ENCODE measurements at places on chromosomes 7 and 10.
A peak's percentile ranks its signal among the peaks of the same experiment; 100 is the strongest.

- no peak for DNase-seq
Measured at GRCh38 chr7:145105561-145105960, 269.7 kb upstream of the TPK1 start.

DNA sequence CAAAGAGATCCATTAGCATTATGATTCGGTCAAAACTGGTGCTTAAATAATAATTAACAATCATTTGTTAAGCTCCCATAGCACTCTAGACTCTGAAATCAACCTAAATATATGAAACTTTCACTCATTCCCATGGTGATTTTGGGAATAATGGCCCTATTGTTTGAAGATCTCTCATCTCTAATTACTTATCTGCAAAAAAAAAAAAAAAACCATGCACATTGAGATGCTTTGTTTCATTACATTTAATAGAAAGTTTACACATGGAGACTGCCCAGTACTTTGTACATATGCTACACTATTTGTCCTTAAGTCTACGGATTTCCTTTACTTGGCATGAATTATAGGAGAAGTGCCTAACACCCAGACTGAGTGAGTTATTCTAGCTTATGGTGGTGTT is 280.6 kb upstream of the MEOX2 start:
- DNase-seq, result no peak

GRCh38 chr10:127563718-127564553 is 14.8 kb downstream of the NPS start:
- DNase-seq, result peak; percentile 41

GRCh38 chr7:150903606-150904005 is 51.3 kb downstream of the AOC1 start:
- DNase-seq, result no peak

DNA sequence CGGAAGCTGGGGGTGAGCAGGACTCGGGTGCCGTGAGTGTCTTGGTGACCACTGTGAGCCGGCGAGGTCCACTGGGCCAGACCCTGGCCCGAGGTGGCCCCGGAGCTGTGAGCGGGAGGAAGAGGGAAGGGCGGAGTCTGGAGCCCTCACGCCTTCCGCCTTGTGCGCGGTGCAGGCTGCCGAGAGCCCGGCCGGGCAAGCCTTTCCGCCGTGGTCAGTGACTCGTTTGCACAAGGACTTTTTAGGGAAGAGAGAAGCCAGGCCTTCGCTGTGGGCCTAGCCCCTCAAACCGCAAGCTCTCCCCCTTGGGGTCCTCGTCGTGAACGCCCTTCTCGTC is 40.9 kb upstream of the ZNF32 start:
- peak; percentile 66 for DNase-seq

DNA sequence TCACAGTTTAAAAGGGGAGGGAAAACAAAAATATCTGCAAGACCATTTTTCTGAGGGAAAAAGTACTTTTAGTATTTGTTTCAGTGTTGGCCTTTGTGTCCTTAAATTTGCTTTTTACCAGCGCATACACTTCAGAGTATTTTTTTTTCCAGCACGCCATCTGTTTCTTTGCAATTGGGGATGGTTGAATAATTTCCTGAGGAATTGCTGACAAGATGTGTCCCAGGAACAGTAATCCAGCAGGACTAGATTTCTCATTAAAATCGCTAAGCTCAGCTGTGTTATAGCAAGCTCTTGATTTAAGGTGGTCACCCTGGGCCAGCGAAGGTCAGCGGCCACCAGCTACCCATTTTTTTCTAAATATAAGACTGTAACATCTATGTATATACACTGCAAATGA is 156.9 kb upstream of the RHOBTB1 start:
- no peak for DNase-seq

DNA sequence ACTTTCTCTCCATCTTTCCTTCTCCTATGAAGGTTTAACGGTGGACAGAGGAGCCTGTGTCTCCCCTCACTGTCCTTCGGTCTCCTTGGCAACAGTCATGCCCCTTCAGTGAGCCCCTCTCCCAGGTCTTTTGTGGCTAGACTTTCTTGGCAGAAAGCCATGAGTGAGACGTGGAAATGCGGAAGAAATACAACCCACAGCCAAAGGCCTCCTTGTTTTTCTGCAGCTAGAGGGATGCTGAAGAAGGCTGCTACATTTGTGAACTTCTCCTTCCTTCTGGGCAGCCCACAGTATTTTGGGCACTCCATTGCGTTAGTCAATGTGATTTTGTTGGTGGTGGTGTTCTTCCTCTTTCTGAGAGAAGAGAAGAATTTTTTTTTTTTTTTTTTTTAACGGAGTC is 333.7 kb upstream of the PODXL start:
- DNase-seq, result no peak

GRCh38 chr7:36881233-36881874 is 157.1 kb upstream of the AOAH start:
- no peak for DNase-seq

DNA sequence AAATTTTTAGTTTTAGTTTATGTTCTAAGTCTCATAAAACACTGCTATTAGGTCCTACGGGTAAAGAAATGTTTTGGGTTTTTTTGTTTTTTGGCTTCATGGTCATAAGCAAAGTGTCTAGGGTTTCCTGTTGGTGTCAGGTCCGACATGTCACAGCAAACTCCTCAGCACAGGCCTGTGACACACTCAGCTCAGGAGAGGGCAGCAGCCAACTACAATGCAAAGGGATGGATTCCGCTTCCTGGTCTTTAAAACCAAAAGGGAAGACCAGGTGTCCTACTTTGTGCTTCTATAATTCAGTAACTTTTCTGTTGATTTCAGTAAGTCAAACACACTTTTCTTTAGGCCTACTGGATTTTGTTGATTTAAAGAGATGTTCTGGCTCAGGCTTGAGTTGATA is 83.8 kb upstream of the MACROH2A2 start:
- DNase-seq, result peak; percentile 63

DNA sequence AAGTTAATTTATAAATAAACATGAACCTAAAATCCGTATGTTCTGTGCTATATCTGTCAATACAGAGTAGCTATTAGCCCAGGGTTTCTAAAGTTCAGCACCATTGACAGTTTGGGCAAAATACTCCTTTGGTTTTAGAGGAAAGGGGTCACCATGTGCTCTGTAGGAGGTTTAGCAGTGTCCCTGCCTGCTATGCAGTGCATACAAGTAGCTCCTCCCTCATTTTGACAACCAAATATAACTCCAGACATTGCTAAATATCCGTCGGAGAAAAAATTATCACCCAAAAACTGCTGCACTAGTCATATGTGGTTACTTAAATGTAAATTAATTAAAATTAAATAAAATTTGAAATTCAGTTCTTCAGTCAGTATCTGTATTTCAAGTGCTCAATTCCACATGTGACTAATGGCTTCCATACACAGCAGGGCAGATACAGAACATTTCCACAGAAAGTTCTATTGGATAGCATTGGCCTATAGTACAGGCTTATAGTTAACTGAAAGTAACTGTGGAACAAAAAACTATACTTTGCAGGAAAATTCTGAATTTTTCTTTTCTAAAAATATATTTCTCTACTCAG is 6.4 kb downstream of the UPF2 start:
- no peak for DNase-seq

DNA sequence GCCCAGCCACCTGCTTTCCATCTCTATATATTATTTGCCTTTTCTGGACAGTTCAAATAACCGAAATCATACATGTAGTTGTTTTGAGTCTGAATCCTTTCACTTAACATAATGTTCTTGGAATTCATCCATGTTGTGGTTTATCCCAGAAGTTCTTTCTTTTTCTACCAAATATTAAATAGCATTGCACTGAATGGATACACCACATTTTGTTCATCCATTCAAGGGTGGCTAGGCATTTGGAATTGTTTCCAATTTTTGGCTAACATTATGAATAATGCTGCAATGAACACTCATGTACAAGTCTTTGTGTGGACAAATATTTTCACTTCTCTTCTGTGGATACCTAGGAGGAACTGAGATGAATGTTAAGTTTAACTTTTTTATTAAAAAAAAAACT is 18.0 kb downstream of the DNAJC1 start:
- DNase-seq, result no peak

- peak; percentile 85 for DNase-seq
Measured at GRCh38 chr7:131604841-131605279, 48.4 kb upstream of the PODXL start.

DNA sequence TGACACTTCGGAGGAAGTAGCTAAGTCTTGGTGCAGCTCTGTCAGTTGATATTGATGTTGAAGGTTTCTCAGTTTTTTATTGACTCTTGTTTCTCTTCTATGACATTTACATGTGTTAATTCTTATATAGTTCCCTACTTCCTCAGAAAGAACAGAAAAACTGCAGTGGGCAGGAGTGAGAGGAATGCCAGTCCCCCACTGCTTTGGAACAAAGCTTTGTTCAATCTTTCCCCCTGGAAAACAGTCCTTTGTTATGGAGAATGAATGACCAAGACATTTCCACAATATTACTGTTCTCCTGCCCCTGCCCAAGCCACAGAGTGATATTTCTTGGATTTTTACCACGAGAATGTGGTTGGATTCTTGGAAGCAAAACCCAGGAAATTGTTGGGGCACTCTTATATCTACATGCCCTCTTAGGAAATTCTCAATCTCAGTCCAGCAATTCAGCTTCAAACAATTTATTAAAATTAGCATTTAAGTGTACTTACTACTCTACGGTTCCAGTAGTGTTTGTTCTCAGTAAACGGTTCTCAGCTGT is 258.0 kb upstream of the KCND2 start:
- DNase-seq, result peak; percentile 37

GRCh38 chr10:71989661-71990454 is 25.7 kb downstream of the CHST3 start:
- DNase-seq, result no peak

DNA sequence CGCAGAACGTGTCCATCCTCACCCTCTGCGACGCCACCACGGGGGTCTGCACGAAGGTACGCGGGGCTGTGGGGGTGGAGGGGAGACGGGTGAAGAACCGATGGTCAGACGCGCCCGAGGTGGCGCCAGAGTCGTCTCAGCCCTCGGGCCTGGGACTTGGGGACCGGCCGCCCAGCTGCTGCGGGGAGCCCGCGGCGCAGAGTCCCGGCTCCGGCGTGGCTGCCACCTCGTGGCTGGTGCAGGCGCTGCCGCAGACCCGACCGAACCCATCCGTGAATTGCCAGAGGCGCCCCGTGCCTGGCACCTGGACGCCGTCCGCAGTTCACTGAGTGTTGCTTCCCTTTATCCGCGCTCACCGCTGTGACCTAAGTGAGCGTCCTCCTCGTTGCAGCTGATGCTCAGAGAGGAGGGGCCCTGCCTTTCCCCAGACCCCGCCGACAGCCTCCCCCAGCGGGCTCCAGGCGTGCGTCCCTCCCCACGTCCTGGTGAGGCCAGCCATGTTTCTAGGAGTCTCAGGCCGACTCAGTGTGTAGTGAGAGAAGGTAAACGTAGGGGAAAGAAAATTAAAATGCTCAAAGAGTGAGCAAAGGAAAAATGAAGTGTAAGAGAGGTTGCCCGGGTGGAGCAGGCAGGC is 208.7 kb downstream of the PAXIP1 start:
- DNase-seq, result no peak

DNA sequence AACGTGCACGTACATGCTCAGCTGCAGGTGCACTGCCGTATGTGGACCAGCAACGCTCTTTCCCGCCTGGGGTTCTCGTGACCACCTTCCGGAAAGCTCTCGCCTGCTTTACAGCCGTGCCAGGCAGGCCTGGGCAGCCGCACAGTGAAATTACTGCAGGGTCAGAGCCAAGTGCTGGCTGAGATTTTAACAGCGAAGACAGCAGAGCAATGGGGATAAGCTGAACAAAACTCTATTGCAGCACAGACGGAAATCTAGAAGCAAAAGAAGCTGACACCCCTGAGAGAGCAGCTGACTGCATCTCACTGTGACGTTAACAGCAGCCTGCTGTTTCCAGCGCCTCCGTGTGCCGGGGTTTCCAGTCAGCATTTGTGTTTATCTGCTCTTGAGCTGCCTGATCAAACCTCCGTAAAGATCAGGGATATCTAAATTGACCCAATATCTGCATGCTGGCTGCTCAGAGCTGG is 179.0 kb downstream of the DIP2C start:
- DNase-seq, result no peak

- no peak for DNase-seq
Measured at GRCh38 chr10:375815-376505, 240.7 kb downstream of the ZMYND11 start.

GRCh38 chr10:80196270-80196949 is 8.9 kb downstream of the ANXA11 start:
- DNase-seq, result no peak

GRCh38 chr10:30172673-30173072 is 113.3 kb upstream of the JCAD start:
- no peak for DNase-seq

DNA sequence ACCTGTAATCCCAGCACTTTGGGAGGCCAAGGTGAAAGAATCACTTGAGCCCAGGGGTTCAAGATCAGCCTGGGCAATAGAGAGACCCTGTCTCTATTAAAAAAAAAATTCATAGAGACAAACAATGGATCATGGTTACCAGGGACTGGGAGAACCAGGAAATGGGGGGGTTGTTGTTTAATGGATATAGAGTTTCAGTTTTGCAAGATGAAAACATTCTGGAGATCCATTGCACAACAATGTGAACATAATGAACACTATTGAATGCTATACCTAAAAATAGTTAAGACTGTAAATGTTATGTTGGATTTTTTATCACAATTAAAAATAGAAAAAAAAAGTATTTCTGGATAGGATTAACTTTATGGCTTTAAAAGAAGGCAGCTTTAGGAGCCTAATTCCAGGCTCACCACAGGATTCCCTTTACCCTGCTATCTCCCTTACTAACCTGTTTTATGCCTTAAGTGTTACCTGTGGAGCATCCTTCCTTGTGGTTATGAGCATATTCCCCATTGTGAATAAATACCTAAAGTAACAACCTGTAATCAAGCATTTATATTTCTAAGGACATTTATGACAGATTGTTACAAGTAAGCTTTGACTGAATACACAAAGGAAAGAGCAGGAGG is 45.1 kb upstream of the SGCE start:
- DNase-seq, result no peak

DNA sequence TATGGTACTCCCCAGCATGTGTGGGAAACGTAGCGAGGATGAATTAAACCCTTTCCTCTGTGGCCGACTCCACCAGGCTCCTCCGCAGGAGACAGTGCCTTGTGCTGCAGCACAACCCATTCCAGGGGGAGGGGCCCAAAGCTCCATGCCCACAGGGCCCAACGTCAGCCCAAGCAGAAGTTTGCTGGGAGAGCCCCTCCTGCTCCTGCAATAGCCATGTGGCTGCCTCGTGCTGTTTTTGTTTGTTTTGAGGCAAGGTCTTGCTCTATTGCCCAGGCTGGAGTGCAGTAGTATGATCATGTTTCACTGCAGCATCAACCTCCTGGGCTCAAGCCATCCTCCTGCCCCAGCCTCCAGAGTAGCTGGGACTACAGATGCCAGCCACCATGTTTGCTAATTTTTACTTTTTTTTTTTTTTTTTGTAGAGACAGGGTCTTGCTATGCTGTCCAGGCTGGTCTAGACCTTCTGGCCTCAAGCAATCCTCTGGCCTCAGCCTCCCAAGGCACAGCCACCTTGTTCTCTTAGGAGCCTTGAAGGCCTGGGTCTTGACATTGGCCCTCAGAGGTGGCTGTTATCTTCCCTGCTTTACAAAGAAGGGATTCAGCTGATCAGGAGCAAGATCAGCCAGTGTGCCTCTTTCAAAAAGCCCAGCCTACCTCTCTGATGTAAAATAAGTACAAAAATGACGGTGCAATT is 102.8 kb downstream of the DYNC2I1 start:
- DNase-seq, result no peak

- DNase-seq, result no peak
Measured at GRCh38 chr10:71727738-71728737, 8.5 kb upstream of the C10orf105 start.
